ENCODE measurements at places on chromosomes 5 and 9.
A peak's percentile ranks its signal among the peaks of the same experiment; 100 is the strongest.

GRCh38 chr9:112764344-112764743, 13.8 kb downstream of the SNX30 start:
- no peak for DNase-seq

- no peak for DNase-seq
Observed at GRCh38 chr9:121322037-121322736, 47.9 kb downstream of the STOM start.

- DNase-seq, result no peak
Observed at GRCh38 chr5:123947797-123948196, 435.8 kb downstream of the CSNK1G3 start.

DNA sequence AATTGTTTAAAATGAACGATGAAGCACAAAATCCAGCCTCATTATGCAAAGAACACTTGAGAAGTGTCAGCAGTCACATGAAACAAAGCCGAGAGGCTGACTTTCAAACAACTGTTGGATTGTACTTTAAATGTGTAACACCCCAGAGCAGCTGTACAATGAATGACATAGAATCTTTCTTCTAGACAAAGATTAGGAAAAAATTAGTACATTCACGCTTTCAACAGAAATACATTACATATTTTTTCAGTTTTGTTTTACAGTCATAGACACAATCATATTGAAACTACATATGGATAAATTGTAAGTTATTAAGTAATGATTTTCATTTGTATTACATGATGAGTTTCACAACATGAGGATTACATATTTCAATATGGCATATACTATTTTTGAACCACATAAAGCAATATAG, 10.6 kb upstream of the AGXT2 start:
- no peak for DNase-seq

- DNase-seq, result peak; percentile 28
Observed at GRCh38 chr5:119031011-119031886, 39.6 kb upstream of the DMXL1 start.

DNA sequence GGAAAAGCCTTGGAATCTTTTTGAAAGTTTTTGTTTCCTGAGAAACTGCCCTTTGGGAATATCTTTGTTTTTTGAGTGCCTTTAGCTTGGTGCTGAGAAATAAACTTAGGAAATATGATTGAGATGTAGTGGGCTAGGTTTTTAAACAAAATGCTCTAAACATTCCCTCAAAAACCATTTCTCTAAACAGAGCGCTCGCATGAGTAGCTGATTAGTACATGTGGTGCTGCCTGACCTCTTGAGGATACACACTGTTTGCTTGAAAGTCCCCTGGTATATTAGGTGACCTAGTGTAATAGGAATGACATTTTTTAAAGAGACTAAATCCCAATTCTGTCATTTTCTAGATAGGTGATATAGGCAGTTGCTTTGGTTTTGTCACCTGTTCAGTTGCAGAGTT, 132.3 kb downstream of the ADAMTSL1 start:
- no peak for DNase-seq

DNA sequence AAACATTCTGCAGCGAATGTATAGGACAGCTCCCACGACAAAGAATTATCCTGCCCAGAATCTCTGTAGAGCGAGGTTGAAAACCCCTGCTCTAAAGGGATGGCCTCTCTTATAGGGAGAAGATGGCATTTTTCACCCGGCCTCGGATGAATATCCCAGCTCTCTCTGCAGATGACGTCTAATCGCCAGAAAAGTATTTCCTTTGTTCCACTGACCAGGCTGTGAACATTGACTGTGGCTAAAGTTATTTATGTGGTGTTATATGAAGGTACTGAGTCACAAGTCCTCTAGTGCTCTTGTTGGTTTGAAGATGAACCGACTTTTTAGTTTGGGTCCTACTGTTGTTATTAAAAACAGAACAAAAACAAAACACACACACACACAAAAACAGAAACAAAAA, 17.4 kb upstream of the RARS1 start:
- no peak for DNase-seq

DNA sequence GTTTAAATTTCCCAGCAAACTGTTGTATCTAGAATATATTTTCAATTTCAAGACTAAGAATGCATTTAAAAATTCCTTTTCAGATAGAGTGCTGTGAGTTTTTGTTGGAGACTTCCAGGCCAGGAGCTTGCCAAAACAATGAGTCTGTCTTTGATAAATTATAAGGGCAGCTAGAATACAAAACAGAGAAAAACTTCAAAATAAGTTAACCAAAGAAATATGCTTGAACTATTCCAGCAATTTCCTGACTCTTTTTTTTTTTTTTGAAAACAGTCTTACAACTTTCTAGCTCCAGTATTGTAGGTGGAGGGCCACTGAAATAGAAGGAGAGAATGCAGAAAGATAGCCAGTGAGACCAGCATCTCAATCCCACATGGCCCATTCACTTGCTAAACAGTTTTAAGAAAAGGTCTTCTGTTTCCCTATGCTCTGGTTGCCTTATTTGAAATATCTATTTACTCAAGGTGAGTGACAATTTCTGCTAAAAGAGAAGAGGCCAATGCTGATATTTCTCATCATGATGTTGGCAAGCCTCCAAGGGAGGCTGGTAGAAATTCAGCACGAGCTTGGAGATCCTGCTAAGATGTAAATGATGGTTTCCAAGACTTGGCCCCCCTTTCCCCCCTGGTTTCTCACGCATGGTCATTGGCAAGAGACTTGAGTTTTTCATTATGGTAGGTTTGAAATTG, 103.2 kb downstream of the USP20 start:
- no peak for DNase-seq

- DNase-seq, result no peak
Observed at GRCh38 chr9:27202056-27202455, 93.0 kb downstream of the TEK start.

DNA sequence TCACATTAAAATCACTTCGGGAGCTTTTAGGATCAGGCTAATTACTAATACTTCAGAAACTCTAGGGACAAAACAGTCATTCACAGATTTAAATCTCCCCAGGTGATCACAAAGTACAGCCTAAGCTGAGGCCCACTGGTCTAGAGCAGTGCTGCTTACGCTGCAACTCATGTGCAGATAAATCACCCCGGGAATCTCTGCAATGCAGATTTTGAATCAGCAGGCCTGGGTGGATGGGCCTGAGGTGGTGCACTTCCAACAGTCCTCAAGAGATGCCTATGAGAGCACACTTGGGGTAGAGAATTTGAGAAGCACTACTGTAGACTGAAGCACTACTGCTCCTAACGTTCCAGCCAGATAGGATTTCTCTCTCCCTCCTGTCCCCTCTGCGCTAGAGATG, 28.4 kb downstream of the CSF1R start:
- no peak for DNase-seq

DNA sequence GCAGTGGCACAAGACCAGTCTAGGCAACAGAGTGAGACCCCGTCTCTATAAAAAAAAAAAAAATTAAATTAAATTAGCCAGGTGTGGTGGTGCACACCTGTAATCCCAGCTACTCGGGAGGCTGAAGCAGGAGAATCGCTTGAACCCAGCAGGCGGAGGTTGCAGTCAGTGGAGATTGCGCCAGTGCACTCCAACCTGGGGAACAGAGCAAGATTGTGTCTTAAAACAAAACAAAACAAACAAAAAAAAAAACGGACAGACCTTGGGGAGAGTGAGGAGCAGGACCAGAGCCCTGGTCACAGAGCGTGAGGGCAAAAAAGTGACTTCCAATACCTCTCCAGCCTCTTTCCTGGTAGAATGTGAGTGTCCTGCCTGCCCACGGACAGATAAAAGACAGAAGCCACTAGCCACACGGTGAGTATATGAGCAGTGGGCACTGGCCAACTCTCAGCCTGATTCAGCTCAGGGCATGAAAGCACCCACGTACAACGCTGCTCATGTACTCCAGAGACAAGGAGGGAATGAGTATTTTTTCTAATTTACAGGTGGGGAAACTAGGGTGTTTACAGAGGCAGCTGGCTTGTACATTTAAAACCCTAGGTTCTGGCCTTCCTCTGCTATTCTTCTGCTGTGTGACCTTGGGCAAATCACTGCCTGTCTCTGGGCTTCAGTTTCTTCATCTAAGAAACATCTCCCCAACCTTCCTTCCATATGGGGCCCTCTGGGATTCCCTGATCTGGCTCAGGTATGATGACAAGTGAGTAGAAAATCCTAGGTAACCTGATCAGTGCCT, 1.8 kb downstream of the OLFML2A start:
- no peak for DNase-seq

DNA sequence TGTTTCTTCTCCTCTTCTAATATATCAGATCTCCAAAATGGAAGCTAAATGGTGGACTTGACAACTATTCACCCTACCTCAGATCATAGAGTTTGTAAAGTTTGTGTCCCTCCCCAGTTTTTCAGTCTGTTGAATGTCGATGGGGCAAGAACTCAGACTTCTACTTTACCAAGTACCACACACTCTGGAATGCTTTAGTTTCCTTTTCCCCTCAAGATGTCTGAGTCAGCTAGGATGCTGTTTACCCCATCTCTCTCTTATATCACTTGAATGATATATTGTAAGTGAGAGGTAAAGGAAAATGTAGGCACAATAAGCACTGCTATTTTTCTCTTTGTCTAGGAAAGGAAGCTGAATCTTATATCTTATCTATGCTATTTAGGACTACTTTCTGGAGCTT, 25.9 kb upstream of the TAL2 start:
- no peak for DNase-seq

GRCh38 chr5:94440015-94440414, 178.4 kb downstream of the KIAA0825 start:
- no peak for DNase-seq

DNA sequence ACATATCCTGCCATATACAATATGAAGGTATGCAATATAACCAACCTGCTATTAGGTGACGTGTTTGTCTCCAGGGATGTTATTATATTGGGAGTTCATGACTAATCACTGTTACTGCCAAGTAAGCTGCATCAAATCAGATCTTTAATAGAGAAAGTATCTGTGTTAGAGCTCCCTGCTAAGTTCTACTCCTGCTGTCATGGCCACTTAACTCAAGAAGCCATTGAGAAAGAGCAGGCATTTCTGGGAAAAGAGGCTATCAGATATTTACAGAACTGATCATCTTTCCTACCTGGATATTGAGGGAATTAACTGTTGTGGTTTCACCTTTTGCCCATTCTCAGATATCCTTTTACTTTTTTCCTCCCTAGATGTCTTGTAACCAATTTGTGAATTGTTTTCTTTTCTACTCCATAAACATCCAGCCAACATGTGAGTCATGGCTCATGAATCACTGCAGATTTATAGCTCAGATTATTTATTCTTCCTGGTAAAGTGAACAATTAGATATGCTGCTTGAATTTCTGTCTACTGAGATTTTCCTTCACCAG, 634.8 kb upstream of the FAM174A start:
- DNase-seq, result no peak

GRCh38 chr9:117596678-117597077, 107.5 kb upstream of the TLR4 start:
- no peak for DNase-seq

DNA sequence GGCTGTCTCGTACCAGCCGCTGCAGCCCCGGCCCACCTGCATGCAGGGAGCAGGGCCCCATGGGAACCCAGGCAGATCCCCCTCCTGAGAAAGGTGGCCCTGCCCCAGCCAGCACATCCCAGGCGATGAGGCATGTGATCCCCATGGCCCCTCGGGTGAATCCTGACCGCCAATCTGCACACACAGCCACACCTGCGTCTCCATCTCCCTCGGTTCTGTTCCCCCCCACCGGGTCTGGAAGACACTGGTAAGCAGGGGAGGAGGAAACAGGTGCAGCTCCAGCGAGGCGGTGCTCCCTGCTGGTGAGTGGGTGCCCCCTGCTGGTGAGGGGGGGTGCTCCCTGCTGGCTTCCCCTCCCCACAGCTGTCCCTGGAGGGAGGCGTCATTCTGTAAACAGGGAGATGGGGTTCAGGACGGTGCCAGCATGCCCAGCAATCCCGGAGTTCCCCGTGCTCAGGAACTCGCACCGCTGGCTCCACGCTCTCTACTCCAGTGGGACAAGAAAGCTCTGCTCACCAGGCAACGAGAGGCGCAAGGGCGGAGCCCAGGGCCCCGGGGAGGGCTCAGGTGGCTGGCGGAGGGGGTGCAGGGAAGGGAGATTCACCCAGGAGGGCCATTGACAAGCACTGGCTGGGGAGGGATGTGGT, 28.4 kb upstream of the SLC12A7 start:
- DNase-seq, result peak; percentile 89

GRCh38 chr9:89593727-89594427, 10.9 kb upstream of the GADD45G start:
- DNase-seq, result peak; percentile 80
